ENCODE measurements at places on chromosomes 16 and 17.

- DNase-seq = peak; percentile 46
- H3K27ac ChIP-seq = peak overlapping the region; percentile 98
- no peaks in the 10 kb centered on the region for H3K36me3 ChIP-seq
- H3K4me3 ChIP-seq = peak overlapping the region; percentile 51
Measured at GRCh38 chr16:11254913-11255736, 879 bp downstream of the SOCS1 start.

GRCh38 chr16:57031156-57031555 lies 41.8 kb downstream of the NLRC5 start:
- no peaks in the 10 kb centered on the region for H3K27me3 ChIP-seq
- peaks cover 3% of the 10 kb centered on the region for H3K36me3 ChIP-seq
- no peaks in the 10 kb centered on the region for H3K4me1 ChIP-seq
- no peak overlapping the region for H3K27ac ChIP-seq
- no peak overlapping the region for H3K4me3 ChIP-seq
- DNase-seq = no peak

DNA sequence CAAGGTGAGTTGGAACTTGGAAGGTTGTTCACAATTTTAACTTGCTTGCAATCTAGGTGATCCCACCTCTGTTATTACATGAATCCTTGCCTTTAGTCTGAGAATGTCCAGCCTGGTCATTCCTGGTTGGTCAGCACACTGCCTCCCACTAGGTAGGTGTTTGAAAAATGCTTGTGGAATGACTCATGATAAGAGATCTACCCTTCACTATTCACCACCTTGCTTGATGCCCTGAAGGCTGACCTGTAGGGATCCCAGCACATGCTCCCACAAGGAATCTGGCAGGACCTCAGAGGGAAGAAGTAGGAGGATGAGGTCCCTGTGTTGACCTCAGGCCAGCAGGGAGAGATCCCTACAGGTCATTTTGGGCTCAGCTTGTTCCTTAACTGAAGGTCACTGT lies 30.2 kb upstream of the ABCA3 start:
- H3K27me3 ChIP-seq = no peaks in the 10 kb centered on the region
- H3K4me1 ChIP-seq = peaks cover 8% of the 10 kb centered on the region
- H3K36me3 ChIP-seq = no peaks in the 10 kb centered on the region
- no peak overlapping the region for H3K4me3 ChIP-seq

DNA sequence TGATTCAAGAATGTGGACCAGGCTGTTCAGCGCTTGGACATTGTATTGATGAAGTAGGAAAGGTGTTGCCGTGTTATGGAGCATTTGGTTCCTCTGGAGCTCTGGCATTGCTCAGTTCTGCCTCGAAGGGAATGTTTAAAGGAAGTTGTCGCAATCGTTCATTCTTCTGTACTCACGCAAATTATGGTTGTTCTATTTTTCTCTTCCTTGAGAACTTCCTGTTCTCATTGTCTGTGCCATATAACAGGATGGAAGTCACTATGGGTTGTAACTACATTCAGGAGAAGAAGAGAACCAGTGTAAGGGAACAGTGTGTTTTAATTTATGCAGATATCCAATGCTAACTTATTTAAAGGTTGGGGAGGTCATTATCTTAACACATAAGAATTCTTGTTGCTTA lies 13.0 kb downstream of the PCTP start:
- DNase-seq = no peak
- no peaks in the 10 kb centered on the region for H3K36me3 ChIP-seq
- H3K27ac ChIP-seq = peak overlapping the region; percentile 9
- H3K27me3 ChIP-seq = no peaks in the 10 kb centered on the region
- H3K4me3 ChIP-seq = no peak overlapping the region

All from adrenal gland (tissue), 19 donors.